H1 (cell line): ENCODE measurements at places on chromosomes 13 and 19. TPM values are rescaled to one million over a fixed set of nuclear protein-coding genes. Genes with fewer than 3 reads are reported as not detected.

The SLC17A7 gene
- total RNA-seq = 2.3 and 3.0 TPM in 2 replicates

DNA sequence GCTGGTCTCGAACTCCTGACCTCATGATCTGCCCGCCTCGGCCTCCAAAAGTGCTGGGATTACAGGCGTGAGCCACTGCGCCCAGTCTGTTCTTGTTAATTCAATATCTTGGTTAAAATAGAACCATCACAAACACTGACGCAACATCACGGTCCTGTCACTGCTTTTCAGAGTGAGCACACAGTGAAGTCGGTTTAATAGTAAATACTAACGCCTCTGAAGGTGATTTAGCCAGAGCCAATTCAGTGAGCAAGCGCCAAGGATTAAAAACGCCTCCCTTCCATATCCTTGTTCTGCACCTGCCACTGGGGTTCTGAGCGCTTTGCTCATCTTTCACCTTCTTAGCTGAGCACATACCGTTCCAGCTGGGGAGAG lies 30.3 kb downstream of the LAMP1 start:
- H3K4me1 ChIP-seq = peaks cover 4% of the 10 kb centered on the region; the same call in 1 of the 2 replicates
- no peaks in the 10 kb centered on the region for H3K27me3 ChIP-seq
- H3K27ac ChIP-seq = no peak overlapping the region

DNA sequence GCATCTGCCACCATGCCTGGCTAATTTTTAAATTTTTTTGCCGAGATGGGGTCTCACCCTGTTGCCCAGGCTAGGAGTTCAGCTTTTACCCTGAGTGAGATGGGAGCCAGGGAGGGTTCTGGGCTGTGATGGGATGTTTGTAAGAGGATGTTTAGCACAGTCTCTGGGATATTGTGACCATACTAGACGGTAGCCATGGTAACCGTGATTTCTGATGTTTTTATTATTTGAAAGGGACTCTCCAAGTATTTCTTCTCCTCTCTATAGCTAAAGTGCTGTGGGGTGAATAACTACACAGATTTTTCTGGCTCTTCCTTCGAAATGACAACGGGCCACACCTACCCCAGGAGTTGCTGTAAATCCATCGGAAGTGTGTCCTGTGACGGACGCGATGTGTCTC lies 10.4 kb downstream of the TSPAN16 start:
- H3K27ac ChIP-seq = no peak overlapping the region
- H3K4me1 ChIP-seq = no peaks in the 10 kb centered on the region
- H3K4me3 ChIP-seq = no peak overlapping the region
- DNase-seq = no peak
- no peaks in the 10 kb centered on the region for H3K27me3 ChIP-seq

DNA sequence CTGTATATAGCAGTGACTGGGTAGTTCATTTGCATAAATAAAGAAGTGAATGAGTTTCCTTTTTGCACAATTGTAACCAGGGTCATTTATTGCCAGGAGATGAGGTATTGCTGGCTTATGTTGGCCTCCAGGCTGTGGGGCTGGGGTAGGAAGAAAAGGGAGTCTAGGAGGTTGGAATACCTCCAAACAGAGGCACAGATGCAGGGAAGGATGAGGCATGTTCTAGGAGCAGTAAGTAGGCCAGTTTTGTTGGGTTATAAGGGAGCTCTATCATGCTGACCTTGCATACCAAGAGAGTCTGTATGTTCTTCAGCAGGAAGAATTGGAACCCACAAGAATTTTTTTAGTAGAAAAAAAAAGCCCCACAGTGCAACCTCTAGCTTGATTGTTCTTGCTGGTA lies 17.2 kb upstream of the CYSLTR2 start:
- no peak overlapping the region for H3K4me3 ChIP-seq
- DNase-seq = no peak
- no peaks in the 10 kb centered on the region for H3K27me3 ChIP-seq
- H3K27ac ChIP-seq = no peak overlapping the region
- no peaks in the 10 kb centered on the region for H3K36me3 ChIP-seq
- no peaks in the 10 kb centered on the region for H3K4me1 ChIP-seq

- H3K4me3 ChIP-seq = no peak overlapping the region
- H3K36me3 ChIP-seq = peaks cover 21% of the 10 kb centered on the region; the same call in 1 of the 2 replicates
- no peaks in the 10 kb centered on the region for H3K4me1 ChIP-seq
- no peak for DNase-seq
- no peaks in the 10 kb centered on the region for H3K27me3 ChIP-seq
- H3K27ac ChIP-seq = no peak overlapping the region
Observed at GRCh38 chr19:16435238-16435917, 36.4 kb downstream of the EPS15L1 start.

- H3K4me3 ChIP-seq = no peak overlapping the region
- no peak overlapping the region for H3K27ac ChIP-seq
- H3K27me3 ChIP-seq = no peaks in the 10 kb centered on the region
- H3K4me1 ChIP-seq = peaks cover 6% of the 10 kb centered on the region
- peaks cover 40% of the 10 kb centered on the region for H3K36me3 ChIP-seq
- DNase-seq = no peak
Observed at GRCh38 chr19:54208784-54209057, 8.1 kb downstream of the RPS9 start.

The OVOL3 gene
- not detected in 2 replicates for total RNA-seq

The ZNF846 gene
- 9.0 and 9.2 TPM in 2 replicates for total RNA-seq

- H3K4me3 ChIP-seq = no peak overlapping the region
- no peaks in the 10 kb centered on the region for H3K36me3 ChIP-seq
- DNase-seq = no peak
- no peak overlapping the region for H3K27ac ChIP-seq
- H3K27me3 ChIP-seq = peaks cover 5% of the 10 kb centered on the region; the same call in 1 of the 2 replicates
Observed at GRCh38 chr13:23462815-23463559, 29.5 kb upstream of the SACS start.

- no peak overlapping the region for H3K4me3 ChIP-seq
- DNase-seq = no peak
Observed at GRCh38 chr19:3544742-3545668, 6.0 kb downstream of the TEKTIP1 start.

- DNase-seq = no peak
- no peaks in the 10 kb centered on the region for H3K36me3 ChIP-seq
- H3K27me3 ChIP-seq = no peaks in the 10 kb centered on the region
- peaks cover 34% of the 10 kb centered on the region for H3K4me1 ChIP-seq
- no peak overlapping the region for H3K27ac ChIP-seq
Observed at GRCh38 chr13:44400736-44401135, 27.1 kb downstream of the SERP2 start.

The TMEM221 gene
- total RNA-seq = 1.4 and 1.6 TPM in 2 replicates

DNA sequence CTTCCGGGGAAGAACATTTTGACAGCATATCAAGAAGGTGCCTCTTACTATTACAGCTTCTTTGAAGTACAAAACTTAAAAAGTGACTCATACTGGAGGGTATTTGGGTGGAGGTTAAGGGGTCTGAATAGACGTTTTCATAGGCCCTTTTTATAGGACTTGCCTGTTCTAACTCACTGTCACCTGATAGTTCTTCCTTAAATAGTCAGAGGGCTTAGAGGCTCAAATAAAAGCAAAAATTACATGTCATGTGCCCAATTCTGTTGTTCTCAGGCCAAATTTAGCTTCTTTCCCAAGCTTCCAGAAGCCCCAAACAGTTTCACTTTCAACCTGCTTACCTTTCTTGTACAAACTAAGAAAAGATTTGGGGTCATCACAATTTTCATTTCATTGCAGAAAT lies 16.1 kb upstream of the SLC46A3 start:
- no peaks in the 10 kb centered on the region for H3K4me1 ChIP-seq
- no peak for DNase-seq
- H3K36me3 ChIP-seq = no peaks in the 10 kb centered on the region

DNA sequence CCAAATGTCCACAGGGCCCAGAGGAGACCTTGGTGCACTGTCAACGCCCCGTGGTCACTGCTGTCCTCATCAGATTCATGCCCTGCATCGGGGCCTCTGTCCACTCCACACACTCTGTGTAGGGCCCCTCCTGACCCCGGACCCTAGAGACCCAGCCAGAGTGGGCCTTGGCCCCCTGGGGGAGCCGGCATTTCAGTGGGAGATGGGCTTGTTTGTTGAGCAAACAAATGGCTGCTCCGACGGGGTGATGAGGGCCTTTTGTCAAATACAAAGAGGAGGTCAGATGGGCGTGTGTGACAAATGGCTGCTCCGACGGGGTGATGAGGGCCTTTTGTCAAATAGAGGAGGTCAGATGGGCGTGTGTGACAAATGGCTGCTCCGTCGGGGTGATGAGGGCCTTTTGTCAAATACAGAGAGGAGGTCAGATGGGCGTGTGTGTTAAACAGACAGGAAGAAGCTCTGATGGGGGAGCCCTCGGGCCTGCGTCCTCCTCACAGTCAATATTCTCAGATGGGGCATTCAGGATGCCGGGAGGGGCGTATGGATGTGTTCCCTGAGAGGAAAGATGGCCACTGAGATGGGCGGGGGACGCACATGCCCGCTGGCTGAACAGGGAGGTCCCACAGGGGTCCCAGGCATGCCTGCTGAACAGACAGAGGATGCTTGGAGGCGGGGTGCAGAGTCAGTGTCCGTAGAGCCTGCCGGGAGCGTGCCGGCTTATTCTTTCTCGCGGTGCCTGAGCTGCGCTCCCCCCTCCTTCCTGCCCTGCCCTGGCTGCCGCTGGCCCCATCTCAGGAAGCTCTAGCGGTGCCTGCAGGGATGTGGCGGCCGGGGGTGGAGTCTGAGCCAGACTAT lies 36.3 kb downstream of the SMIM24 start:
- no peaks in the 10 kb centered on the region for H3K27me3 ChIP-seq
- H3K27ac ChIP-seq = no peak overlapping the region; the same call in 1 of the 2 replicates
- peak overlapping the region; percentile 35 for H3K4me3 ChIP-seq
- no peak for DNase-seq
- H3K4me1 ChIP-seq = peaks cover 6% of the 10 kb centered on the region

- no peak overlapping the region for H3K27ac ChIP-seq
- H3K4me1 ChIP-seq = no peaks in the 10 kb centered on the region
- no peaks in the 10 kb centered on the region for H3K27me3 ChIP-seq
- no peak overlapping the region for H3K4me3 ChIP-seq
- no peak for DNase-seq
Observed at GRCh38 chr13:34256236-34256635, 438.3 kb downstream of the RFC3 start.

DNA sequence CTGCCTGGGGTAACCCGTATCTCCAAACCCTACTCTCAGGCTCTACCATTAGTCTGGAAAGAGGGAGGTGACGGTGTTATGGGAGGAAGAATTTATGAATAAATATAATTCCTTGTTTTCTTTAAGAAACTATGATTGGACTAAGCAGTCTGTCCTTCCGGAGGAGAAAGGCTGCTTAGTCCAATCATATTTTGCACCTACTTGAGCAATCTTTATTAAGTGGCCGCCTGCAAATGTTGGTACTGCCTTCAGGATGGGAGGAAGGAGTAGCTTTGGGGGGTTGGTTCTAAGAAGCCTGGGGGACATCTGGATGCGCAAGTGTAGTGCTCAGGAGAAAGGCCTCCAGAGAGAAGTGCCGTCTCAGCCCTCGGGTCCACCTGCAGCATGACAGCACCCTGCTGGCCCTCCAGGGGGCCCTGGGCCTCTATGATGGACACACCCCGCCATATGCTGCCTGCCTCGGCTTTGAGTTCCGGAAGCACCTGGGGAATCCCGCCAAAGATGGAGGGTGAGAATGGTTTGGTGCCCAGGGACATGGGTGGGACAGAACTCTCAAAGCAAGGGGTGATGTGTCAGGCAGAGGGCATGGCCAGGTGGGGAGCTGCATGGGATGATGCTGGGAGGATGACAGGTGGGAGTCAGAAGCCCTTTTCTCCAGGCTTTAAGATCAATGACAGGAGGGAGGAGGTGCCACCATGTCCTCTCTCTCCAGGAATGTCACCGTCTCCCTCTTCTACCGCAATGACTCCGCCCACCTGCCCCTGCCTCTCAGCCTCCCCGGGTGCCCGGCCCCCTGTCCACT lies 4.1 kb downstream of the ACP4 start:
- no peak overlapping the region for H3K4me3 ChIP-seq
- no peak overlapping the region for H3K27ac ChIP-seq
- H3K4me1 ChIP-seq = peaks cover 2% of the 10 kb centered on the region

- no peak overlapping the region for H3K27ac ChIP-seq
- peaks cover 3% of the 10 kb centered on the region; the same call in 1 of the 2 replicates for H3K36me3 ChIP-seq
- peaks cover 37% of the 10 kb centered on the region for H3K4me1 ChIP-seq
- no peak for DNase-seq
- H3K4me3 ChIP-seq = no peak overlapping the region
- H3K27me3 ChIP-seq = no peaks in the 10 kb centered on the region
Observed at GRCh38 chr13:98480915-98481877, 95.7 kb downstream of the STK24 start.

The ZNF738 gene
- total RNA-seq = 78.1 and 80.6 TPM in 2 replicates

DNA sequence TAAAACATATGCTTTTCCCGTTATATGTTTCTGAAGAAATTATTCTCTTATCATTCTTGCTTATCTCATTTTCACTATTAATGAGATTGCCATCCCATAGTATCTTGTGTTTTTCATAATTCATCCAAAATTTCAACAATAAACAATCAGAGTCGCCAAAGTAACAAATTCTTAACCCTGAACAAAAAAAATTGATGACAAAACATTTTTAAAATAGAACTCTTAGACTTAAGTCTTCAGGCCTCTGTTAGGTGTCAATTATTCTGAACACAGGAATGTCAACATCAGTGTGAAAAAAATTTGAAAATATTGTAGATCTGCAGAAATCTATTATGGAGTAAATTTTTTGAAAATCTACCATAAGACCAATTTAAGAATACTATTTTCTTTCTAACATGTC lies 37.4 kb downstream of the NEK5 start:
- no peaks in the 10 kb centered on the region for H3K27me3 ChIP-seq
- no peak for DNase-seq
- H3K4me1 ChIP-seq = no peaks in the 10 kb centered on the region
- H3K36me3 ChIP-seq = no peaks in the 10 kb centered on the region
- no peak overlapping the region for H3K27ac ChIP-seq
- H3K4me3 ChIP-seq = no peak overlapping the region

The ZNF470 gene
- 6.8 and 8.8 TPM in 2 replicates for total RNA-seq

The ZFR2 gene
- 14.5 TPM in 2 replicates for total RNA-seq

The PPFIA3 gene
- total RNA-seq = 25.3 and 28.0 TPM in 2 replicates

DNA sequence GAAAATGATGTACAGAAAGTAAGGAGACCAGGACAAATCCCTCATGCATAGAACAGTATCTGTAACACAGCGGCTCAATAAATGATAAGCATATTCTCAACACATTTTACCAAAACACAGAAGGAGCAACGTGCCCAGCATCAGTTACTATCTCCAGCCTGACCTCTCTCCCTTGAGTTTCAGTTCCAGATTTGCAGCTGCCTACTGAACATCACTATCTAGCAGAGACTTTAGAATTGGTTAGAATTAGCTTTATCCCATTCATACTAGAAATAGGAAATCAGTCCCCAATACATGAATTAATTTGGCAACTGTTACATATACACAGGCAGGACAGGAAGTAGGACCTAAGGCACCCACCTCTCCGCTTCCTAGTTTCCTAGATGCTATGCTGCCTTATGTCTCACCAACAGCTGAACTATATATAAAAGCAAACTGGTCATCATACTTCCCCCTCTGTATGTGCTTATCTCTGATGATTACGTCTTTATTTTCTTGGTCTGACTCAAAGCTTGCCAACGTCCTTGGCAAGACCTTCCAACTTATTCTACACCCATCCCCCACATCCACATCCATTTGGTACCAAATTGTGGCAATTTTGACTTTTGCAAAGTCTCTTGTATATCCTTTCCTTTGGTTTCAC lies 61.1 kb downstream of the SACS start:
- no peaks in the 10 kb centered on the region for H3K27me3 ChIP-seq
- H3K4me1 ChIP-seq = peaks cover 4% of the 10 kb centered on the region
- H3K27ac ChIP-seq = no peak overlapping the region
- peaks cover 25% of the 10 kb centered on the region for H3K36me3 ChIP-seq
